Activated T-helper 17 cell treated with anti-CD3 and anti-CD28 coated beads, Interleukin-2, amount 50 U/mL, for 72 hours (primary cell): ENCODE measurements at places on chromosomes 1 and 21.
A peak's percentile ranks its signal among the peaks of the same experiment; 100 is the strongest.

GRCh38 chr1:88399690-88400089 is 284.4 kb upstream of the PKN2 start:
- ATAC-seq, result no peak

DNA sequence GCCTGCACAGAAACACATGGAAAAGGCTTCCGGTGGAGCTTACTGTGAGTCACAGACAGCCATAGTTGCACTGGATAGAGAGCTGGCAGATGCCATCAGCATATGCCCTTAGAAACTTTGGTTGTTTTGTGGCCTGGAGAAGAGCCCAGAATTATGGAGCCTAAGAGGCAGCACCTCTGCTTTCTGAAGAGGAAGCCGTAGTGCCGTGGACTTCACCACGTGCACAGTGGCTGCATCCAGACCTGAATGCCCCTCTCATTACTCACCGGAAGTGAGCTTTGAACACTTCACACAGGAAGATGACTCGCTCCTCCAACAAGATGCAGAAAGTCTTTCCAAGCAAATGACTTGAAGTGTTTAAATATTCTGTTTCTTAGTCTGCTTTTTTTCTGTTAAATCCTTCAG is 28.4 kb downstream of the JUN start:
- peak; percentile 97 for ATAC-seq

DNA sequence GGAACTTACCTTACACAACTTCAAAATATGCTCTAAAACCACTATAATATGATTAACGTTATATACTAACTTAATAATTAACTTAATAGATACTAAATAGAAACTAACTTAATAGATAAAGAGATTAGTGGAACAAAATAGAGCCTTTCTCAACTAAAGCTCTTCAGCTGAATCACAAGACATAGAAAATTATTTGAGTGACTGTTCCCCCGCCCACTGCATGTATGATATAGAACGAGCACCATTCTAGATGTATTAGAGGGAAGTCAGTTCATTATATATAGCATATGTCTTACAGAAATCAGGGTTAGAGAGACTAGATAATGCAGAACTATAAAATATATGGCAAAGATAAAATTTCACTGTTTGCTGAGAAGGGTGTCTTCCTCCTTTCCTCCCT is 16.3 kb downstream of the LYPLAL1 start:
- no peak for ATAC-seq

- ATAC-seq, result no peak
Observed at GRCh38 chr1:188251036-188251435, 1422.3 kb downstream of the PLA2G4A start.

GRCh38 chr1:60747353-60747752 is 335.0 kb upstream of the NFIA start:
- no peak for ATAC-seq

- peak; percentile 30 for ATAC-seq
Observed at GRCh38 chr21:33266789-33267135, 595 bp downstream of the IL10RB start.

DNA sequence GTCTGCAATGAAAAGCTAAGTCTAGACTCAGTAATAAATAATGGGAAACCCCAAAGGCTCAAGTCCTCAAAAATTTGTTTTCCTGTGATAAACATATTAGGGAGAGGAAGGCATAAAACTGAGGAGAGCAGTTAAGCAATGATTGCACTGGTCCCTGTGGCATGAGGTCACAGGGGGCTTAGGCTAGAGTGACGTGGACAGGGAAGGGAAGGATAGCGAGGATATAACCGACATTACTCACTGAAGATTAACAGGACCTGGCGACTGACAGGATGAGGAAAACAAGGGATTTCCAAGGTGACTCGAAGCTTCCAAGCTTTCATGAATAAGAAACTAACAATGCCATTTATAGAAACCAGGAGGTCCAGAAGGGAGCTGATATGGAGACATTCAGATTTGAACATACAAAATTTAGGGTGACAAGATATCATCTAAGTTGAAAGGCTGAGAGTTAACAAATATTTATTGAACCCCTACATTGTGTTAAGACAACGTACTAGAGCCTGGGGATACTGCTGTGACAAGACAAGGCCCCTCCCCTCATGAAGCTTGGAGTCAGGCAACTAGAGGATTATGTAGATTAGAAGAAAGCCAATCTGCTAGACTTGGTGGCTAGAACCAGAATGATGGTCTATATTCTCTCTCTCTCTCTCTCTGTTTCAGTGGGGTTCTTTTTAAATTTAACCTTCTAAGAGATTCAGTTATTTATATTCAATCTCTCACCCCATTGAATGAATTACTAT is 33.2 kb upstream of the PKN2 start:
- ATAC-seq, result no peak

GRCh38 chr1:193019442-193020026 is 39.6 kb downstream of the UCHL5 start:
- ATAC-seq, result peak; percentile 31

DNA sequence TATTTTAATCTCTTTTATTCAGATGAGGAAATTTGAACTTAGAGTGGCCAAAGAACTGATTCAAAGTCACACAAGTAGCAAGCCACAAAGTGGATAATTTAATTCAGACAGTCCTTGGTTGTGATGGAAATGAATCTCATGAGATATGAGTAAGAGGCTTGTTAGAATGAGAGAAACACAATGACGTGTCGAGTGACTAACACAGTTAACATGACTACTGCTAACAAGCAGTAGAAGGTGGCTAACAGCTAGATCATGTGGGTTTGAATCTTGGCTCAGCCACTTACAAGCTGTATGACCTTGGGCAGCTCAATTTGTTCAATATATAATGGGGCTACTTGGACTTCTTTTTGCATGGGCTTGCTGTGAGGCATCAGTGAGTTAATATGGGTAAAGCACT is 104.5 kb upstream of the LMO4 start:
- peak; percentile 92 for ATAC-seq

- no peak for ATAC-seq
Observed at GRCh38 chr1:221217029-221217428, 337.8 kb downstream of the HLX start.

DNA sequence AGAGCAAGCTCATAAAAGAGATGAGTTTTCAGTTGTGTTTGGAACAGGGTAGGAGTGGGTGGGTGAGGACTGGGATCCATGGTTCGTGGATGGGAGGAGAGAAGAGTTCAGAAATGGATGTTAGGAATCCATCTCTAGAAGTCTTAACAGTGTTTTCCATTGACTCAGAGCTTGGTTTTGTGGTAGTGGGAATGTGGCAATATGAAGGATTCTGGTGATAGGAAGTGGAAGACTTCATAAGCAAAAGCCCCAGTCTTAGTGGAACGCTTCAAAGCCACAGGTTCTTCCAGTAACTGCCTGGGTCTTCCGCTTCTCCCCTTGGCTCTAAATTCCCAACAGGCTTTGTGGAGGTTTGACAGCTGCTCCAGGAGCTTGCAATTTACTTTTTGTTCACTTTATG is 167.9 kb downstream of the KCNJ6 start:
- no peak for ATAC-seq

DNA sequence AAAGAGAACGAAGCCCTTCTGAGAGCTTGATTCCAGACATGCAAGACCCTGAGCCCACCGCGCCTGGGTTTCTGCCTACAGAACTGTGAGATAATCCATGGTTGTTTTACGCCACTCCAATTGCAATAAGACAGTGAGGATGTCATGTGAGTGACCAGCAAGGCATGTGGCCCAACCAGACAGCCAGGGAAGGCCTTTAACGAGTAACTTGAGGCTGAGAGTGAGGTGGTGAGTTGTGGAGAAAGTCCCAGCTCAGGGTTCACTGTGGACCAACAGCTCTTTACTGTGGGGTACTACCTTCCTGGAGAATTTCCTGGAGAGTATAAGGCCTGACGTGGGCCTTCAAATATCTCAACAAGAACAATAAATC is 153.9 kb downstream of the ETS2 start:
- ATAC-seq, result no peak

DNA sequence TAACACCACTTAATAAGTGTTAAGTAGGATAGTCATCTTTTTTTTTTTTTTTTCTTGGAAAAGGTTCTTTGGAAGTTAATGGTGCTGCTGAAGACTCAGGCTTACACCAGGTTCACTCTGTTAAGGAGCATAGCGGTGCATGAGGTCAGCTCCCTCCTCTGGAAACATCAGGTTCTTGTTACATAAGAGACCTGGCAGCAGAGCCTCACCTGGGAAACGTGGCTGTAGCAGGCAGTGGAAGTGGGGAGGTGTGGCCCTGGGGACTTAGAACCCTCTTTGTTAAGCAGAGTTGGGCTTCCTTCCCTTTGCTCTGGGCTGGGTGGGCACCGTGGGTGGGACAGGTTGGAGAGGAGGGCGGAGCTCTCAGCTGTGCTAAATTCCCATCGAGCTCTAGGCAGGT is 104.1 kb downstream of the CNIH3 start:
- ATAC-seq, result no peak

DNA sequence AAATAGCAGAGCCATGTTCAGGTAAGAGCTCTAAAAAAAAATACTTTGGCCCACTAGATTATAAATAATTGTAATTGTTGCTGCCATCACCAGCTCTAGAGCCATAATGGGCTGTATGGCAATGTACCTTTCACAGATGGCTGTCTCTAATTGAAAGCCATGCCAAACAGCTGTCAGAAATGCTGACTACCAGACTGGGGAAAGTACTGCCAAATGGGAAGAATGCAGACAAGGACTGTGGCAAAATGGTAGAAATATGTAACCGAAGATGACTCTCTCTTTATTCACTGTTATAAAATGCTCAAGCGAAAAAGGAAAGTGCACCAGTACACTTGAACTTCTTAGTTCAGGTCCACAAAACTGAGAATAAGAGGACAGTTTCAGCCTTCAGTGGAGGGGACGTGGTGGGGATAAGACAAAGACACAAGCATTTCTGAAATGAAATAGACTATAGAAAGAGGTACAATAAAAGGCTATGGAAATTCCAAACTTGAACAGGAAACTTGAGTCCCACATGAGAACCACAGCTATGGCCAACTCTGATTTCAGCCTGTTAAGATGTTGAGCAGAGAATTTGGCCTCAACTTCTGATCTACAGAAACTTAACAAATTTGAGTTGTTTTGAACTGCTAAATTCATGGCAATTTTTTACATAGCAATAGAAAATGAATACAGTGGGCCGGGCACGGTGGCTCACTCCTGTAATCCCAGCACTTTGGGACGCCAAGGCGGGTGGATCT is 46.5 kb upstream of the LPGAT1 start:
- ATAC-seq, result no peak

GRCh38 chr1:41525891-41526587 is 41.6 kb upstream of the EDN2 start:
- no peak for ATAC-seq

- ATAC-seq, result no peak
Observed at GRCh38 chr1:209130886-209131285, 452.6 kb upstream of the CAMK1G start.

- ATAC-seq, result peak; percentile 48
Observed at GRCh38 chr1:55640708-55641473, 425.7 kb upstream of the USP24 start.

- no peak for ATAC-seq
Observed at GRCh38 chr1:172821609-172822274, 162.8 kb downstream of the FASLG start.

- ATAC-seq, result no peak
Observed at GRCh38 chr1:193703655-193704054, 517.2 kb upstream of the B3GALT2 start.

DNA sequence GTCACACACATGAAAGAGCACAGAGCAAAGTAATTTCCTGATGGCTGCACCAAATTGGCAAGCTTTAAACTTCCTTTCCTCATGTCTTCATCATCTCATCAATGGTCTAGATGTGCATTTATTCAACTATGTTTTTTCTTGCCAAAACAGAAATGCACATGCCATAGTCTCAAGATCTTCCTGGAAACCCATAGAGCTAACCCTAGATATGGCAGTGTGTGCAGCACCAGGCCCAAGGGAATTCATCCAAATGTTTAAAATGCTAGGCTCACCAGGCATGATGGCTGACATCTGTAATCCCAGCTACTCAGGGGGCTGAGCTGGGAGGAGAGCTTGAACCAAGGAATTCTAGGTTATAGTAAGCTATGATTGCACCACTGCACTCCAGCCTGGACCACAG is 31.2 kb upstream of the PALMD start:
- ATAC-seq, result no peak

GRCh38 chr21:36846631-36847030 is 119.8 kb downstream of the HLCS start:
- ATAC-seq, result no peak

DNA sequence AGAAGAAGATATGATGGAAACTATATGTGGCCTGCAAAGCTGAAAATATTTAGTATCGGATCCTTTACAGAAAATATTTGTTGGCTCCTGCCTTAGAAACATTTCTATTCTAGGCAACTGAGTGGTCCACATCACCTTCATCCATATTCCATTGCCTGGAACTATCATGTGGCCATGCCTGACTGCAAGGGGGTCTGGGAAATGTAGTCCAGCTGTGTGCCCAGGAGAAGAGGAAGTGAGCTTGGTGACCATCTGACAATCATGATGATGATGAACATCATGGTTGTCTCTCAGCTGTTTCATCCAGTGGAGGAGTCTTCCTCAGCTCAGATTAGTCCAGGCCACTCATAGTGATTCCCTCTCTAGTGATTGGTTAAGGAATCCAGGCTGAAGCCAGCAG is 61.8 kb upstream of the IFNLR1 start:
- no peak for ATAC-seq

DNA sequence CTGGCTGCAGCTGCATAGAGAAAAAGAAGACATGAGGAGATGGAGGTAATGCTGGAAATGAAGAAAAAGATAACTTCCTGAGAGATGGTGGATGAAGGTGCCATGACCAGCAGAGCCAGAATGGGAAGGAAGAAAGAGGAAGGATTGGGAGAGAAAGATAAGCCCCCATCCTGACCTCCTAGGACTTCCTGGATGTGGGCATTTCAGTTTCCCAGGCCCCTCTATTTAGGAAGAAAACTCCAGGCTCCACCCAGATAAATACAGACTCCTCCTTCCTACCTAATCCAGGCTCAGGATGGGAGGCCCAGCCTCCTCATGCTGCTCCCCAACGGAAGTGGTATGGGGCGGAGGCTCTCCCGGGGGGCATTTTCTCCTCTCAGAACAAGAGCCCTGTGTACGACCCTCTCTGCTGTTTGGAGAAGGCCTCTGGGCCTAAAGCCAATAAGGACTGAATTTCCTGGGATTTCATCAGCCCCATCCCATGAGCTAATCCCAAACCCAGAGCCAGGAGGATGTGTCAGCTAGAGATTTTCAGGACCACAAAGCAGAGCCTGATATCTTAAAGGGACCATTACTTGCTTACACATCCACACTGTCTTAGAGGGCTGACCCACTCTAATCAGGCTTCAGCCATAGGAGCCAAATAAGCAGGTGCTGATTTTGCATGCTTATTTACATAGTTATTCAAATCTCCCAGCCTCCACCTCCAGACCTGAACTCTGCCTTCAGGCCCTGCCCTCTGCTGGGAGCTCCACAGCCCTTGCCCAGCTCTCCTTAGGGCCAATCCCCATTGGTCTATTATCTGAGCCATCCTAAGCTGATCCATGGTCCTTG is 5.1 kb upstream of the ARHGEF2 start:
- peak; percentile 31 for ATAC-seq

- ATAC-seq, result no peak
Observed at GRCh38 chr1:17618558-17619247, 79.2 kb downstream of the ARHGEF10L start.
